ENCODE measurements at places on chromosomes 4 and X.

GRCh38 chr4:40099010-40099409, 42.4 kb downstream of the N4BP2 start:
- DNase-seq: no peak

DNA sequence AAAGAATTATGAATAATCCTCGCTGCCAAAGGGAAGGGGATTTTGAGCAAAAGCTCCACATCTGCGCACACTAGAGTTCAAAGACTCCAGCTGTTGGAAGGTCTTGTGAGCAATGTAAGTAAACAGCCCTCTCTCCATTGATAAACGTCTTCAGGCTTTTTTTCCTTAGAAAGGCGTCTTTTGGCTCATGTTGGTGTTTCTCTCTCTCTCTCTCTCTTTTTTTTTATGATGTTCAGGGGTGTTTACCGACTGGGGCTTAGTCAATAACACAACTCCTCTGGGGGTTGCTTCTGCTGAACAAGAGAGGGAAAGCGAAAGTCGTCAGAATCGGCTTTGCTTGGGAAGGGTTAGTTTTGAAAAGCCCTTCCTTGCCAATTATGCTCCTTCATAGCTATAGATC, 53.2 kb upstream of the C1QTNF7 start:
- DNase-seq: no peak

DNA sequence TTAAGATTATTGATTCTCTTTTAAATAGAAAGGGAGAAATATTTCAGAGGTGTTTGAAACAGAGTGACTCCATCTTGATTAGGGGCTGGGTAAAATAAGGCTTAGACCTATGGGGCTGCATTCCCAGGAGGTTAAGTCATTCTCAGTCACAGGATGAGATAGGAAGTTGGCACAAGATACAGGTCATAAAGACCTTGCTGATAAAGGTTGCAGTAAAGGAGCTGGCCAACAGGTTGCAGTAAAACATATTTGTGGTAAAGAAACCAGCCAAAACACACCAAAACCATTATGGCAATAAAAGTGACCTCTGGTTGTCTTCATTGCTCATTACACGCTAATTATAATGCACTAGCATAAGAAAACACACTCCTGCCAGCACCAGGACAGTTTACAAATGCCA, 165.0 kb downstream of the SPIN4 start:
- DNase-seq: no peak

DNA sequence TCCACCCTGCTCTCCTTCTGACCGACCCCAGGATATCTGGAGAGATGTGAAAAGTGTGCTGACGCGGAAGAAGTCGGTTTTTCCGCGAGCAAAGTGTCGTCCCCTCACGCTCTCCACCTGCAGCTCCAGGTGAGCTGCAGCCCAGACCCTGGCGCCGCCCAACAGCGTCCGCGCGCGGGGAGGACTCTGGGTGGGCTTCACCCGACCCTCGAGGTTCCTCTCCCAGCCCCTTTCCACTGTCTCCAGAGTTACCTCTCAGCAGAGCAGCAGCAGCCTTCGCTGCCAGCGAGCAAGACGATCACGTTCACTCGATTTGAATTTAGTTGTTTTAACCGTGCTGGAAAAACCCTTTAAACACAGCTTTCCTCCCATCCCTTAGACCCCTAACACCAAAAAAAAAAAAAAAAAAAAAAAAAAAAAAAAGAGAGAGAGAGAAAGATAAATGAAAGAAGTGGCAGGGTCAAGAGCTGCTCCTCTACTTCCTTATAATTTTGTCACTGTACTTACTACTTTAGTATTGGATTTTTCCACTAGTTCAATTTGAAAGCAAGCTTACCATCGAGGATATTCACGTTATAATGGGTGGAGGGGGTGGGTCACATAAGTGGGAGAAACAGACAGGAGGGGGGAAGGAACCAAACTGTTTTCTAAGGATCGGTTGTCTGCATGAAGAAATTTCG, 758 bp upstream of the NR3C2 start:
- DNase-seq: no peak

GRCh38 chrX:122546269-122546668, 637.8 kb upstream of the GRIA3 start:
- no peak for DNase-seq

GRCh38 chr4:184397516-184398163, 76.7 kb downstream of the IRF2 start:
- no peak for DNase-seq

DNA sequence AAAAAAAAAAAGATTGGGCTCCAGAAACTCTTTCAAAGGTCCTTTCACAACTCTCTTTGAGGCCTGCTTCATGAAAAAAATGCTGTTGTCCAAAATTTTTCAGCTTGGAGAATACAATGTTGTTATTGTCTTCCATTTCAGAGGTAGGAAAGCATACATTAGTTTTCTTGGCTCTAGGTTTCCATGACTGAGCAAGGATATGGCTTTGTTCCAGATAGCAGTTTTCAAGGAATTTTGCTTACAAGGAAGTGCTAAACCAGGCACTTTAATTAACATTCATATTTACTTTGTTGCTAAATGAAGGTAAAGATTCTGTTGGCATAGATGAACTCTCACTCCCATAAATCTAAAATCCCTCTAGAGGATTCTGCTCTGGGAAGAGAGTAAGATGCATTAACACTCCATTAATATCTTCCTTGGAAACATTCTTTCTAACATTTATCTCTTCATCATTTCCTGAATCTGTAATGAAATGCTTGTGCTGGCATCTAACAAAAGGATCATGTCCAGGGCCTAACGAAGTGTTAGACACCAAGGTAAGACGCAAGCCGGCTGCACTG, 118.4 kb downstream of the COL25A1 start:
- DNase-seq: no peak

GRCh38 chr4:111045992-111046391, 423.1 kb upstream of the PITX2 start:
- no peak for DNase-seq

DNA sequence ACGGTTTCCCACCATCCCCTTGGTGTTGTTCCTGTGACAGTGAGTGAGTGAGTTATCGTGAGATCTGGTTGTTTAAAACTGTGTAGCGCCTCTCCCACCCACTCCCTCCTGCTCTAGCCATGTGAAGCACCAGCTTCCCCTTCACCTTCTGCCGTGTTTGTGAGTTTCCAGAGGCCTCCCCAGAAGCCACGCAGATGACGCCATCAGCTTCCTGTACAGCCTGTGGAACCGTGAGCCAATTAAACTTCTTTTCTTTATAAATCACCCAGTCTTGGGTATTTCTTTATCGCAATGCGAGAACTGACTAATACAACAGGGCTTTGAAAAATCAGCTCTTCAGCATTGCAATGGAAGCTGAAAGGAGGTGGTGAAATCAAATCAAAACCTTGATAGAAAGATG, 50.0 kb downstream of the FGFBP1 start:
- no peak for DNase-seq

- no peak for DNase-seq
Observed at GRCh38 chrX:39828971-39829370, 268.8 kb downstream of the BCOR start.

- no peak for DNase-seq
Observed at GRCh38 chr4:53959343-53960120, 104.9 kb downstream of the CHIC2 start.

GRCh38 chr4:170022211-170022610, 4.0 kb downstream of the MFAP3L start:
- DNase-seq: no peak

GRCh38 chrX:67953658-67954057, 409.8 kb downstream of the AR start:
- DNase-seq: no peak

DNA sequence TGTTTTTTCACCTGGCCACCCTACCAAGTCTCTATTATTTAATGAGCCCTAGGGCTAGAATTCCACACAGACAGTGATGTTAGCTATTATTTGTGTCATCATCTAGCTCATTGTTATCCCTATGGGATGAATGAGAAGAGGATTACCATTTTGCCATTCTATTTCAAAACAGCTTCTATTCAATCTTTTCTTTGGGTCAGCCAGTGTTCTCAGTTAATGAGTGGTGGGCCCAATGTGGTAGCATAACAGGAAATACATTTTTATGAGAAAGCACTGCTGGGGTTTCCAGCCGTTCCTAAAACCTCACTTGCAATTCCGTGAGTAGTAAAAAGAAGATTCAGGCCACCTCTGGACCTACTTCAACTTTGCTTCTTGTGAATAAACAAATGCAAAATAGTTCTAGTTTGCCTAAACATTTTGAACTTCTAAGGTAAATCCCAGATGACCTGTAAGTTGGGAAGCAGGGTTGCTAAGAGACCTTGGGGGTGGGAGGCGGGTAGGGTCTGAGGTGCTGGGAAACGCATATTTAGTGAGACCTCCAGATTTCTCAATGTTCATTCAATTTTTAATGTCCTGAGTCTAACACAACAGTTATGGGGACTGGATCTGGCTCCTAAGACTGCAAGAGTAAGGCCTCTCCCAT, 24.8 kb upstream of the CYP2U1 start:
- no peak for DNase-seq

All from activated CD4-positive, alpha-beta T cell treated with anti-CD3 and anti-CD28 coated beads, Interleukin-2, amount 10 ng/mL, durations not matched to agents 7 days and 5 days (primary cell).